Stimulated activated CD4-positive, alpha-beta T cell treated with anti-CD3 and anti-CD28 coated beads, Interleukin-2, amount 100 ng/mL, for 48 hours (primary cell): ENCODE measurements at places on chromosomes 7 and 10.

- no peak for DNase-seq
Observed at GRCh38 chr10:290026-290725, 154.9 kb downstream of the ZMYND11 start.

GRCh38 chr10:129955601-129956285, 8.3 kb downstream of the EBF3 start:
- DNase-seq, result no peak

GRCh38 chr10:3159152-3159551, 13.4 kb downstream of the PITRM1 start:
- no peak for DNase-seq

GRCh38 chr7:104972500-104972899, 41.5 kb upstream of the KMT2E start:
- DNase-seq, result no peak

GRCh38 chr7:105003275-105003674, 10.7 kb upstream of the KMT2E start:
- no peak for DNase-seq

DNA sequence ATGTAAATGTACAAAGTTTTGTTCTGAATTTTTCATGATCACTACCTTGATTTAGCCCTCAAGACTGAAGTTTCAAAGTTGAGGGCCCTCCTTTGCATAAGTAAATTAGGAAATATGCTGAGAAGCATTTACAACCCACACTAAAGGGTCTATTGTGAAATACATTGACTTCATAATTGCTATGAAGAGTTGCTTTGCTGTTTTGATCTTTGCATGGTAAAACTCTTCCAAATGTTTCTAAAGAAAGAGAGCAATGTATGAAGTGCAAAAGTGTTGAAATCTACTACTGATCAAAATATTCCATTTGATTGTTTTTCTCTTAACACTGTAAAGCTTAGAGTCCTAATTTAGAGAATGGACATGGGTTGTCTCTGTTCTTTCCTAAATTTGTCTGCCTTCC, 77.2 kb downstream of the C7orf25 start:
- no peak for DNase-seq

DNA sequence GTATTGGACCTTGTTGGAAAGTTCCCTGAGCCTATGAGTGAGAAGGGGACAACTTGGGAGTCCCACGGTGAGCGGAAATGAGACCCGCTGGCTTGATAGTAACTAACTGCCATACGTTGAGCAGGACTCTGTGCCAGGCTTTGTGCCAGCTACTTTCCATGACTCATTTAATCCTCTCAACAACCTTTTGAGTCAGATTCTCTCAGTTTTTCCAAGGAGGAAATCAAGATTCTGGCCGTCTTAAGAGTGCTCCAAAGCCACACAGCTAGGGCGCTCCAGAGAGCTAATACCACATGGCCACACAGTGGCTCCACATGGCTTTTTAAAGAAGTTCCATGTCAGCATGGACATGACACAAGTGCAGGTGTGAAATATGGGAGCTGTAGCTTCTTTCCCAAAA, 55.7 kb downstream of the NOD1 start:
- DNase-seq, result no peak

- DNase-seq, result no peak
Observed at GRCh38 chr10:114518401-114519305, 114.4 kb upstream of the AFAP1L2 start.

GRCh38 chr7:121530227-121531174, 134.4 kb upstream of the FAM3C start:
- peak; percentile 31 for DNase-seq

DNA sequence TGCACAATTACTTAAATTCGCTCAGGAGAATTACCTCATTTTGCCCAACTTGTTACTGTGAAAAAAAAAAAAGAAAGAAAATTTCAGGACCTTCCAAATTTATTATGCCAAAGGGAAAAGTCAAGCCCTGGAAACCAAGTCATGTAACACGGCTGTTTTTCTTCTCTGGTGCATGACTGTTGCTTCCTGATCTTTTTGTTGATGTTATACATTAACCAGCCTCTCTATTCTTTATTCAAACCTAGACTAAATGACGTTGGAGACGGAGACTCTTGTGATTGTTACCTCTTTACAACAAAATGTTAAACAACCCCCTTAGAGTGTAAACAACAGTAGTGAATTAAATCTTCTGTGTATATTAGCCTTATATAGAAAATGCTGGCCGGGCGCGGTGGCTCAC, 16.1 kb upstream of the ZC3HAV1 start:
- no peak for DNase-seq

DNA sequence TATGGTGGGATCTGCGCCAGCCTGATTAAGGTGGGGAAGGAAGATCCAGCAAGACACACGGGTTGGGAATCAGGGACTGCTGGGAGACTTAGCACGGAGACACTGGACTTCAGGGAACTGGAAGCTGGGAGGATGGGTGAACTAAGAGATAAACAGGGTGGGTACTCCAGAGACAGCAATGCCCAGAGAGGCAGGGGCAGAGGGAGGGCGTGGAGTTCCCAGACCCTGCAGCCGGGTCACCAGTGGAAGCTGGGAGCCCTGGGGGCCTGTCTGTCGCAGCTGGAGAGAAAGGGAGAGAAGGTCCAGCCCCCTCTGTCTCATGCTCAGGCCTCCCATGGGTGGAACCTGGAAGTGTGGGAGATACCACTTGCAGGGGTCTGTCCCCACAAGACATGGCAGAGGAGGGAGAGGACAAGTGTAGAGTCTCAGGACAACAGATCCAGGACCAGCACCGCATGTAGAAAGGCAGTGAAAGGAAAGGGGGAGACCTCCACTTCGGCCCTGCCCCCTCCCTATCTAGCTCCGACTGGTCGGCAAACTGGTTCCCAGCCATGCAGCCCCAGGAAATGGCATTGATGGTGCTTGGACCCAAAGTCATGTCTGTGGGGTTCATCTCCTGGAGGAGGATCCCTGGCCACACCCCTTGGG, 44.4 kb downstream of the AOC1 start:
- no peak for DNase-seq

GRCh38 chr7:88046839-88047573, 113.0 kb downstream of the ADAM22 start:
- no peak for DNase-seq

DNA sequence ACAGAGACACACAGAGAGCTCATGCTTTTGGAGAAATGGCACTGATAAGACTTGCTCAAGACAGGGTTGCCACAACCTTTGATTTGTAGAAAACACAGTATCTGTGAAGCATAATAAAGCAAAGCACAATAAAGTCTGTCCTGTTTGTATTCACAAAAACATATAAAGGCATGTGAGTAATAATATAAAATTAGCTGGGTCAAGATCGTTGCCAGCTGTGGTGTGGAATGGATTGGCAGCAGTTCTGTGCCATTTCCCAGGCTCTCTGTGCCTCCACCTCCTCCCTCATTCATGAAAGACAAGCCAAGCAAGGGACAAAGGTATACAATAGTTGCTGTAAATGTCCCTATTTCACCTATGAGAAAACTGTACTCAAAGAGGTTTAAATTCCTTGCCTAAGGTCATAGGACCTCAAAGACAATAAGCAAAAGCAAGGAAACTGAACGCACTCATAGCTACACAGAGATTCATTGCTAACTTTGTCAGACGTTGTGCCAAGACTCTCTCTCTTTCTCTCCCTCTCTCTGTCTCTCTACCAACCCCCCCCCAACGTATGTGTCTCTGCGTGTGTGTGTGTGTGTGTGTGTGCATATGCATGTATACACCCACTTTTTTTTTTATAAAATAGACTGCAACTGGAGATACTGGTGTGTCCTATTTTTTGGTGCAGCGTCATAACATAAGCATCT, 31.8 kb downstream of the CHST3 start:
- no peak for DNase-seq

DNA sequence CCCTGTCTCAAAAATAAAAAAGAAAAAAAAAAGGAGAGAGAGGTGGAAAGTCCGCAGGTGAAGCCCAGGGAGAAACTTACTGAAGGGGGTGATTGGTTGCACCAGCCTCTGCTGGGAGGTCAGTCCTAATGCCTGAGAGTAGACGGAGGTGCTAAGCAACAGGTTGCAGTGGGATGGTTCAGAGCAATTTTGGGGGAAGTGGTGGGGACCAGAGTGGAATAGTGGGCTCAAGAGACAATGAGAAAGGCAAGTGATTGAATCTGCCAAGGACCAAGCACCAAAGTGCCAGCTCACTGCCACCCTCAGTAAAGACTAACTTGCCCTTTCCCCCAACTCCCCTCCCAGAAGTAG, 90.2 kb upstream of the GTF2I start:
- no peak for DNase-seq

DNA sequence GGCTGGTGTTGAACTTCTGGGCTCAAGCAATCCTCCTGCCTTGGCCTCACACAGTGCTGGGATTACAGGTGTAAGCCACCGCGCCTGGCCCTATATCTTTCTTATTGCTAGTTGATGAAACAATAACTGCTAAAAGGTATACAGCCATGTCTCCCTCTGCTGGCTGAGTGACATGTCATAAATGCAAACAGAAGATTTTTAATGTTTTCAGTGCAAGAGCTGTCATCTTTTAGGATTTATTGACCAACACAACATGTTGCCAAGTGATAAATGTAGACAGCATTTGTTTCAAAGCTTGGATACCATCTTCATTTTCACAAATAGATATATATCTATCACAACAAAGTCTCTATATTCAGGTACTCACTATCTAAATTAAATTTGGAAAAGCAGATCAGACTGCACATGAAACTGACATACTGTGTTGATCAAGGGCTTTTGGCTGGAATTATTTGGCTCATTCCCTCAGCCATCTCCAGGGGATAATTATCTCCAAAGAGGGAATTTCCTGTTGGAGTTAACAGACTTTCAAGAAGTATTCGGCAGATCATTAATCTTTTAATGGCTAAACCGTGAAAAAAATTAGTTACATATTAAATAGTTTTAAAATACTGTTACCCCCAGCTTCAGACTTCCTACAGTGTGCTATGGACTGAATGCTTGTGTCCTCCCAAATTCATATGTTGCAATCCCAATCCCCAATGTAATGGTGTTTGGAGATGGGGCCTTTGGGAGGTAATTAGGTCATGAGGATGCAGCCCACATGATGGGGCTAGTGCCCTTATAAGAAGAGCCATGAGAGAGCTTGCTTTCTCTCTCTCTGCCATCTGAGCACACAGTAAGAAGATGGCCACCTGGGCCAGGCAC, 41.3 kb upstream of the SRPK2 start:
- DNase-seq, result peak; percentile 26

DNA sequence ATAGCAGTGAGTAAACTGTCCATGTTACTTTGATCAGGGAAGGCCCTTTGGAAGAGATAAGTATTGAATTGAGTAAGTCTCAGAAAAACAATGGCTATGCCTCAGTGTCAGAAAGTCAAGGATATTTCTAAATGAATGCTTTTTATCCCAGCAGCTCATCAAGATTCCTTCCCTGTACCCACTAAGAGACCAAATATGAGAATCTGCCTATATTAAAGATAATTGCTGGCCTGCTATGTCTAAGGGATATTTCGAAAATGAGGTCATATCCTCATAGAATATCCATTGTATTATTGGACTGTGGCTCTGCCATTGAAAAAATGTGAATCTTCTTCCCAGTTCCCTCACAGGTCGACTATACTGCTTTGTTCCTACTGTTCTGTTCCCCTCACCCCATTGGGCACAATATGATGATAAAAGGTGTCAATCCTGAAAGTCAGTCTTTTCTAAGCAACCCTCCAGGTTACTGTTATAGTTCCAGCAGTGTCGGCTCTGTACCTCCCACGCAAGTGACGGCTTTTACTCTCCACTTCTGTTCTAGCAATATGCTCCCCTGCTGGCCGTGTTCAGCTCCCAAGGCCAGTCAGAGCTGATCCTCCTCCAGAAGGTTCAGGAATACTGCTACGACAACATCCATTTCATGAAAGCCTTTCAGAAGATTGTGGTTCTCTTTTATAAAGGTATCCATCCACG, 51.7 kb downstream of the BZW2 start:
- DNase-seq, result no peak

GRCh38 chr10:118758449-118758848, 3.7 kb upstream of the CACUL1 start:
- no peak for DNase-seq

- peak; percentile 4 for DNase-seq
Observed at GRCh38 chr10:105063796-105064195, 422.7 kb downstream of the SORCS3 start.

GRCh38 chr7:131031099-131031868, 296.4 kb upstream of the MKLN1 start:
- no peak for DNase-seq

- no peak for DNase-seq
Observed at GRCh38 chr10:36313142-36313541, 671.0 kb upstream of the FZD8 start.

DNA sequence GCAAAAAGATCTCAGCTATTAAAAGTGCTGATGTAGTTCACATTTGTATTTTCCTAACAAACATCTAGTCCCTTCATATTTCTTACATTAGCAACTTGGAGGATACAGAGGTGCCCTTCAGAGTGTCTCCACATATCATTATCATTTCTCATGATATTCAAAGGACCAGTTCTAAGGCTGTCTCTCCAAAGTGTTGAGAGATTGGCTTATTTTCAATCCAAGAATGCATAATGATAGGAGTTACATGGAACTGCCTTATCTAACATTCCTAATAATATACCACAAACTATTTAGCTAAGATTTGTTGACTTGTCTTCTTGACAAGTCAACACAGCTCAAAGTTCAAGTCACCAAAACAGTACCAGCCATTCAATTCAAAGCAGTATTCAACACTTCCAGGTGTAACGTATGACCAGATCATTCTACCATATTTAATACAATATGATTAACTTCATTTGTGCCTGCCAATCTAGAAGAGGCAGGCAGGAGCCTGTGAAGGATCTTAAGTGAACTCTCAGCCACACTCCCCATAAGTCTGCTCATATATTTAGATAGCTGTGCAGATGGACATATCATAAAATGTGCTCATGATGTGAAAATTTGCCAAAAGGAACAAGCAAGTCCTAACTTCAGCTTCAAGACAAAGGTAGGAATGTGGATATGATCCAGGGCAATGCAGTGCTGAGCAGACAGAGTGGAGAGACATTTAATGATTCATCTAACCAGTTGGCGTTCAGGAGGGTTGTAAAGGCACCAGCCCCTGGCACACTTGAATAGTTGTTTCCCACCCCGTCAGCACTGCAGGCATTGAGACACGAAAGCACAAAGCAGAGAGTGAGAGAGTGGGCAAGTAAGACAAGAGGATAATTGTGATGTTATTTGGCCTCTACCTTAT, 108.3 kb downstream of the MTERF1 start:
- no peak for DNase-seq

- DNase-seq, result no peak
Observed at GRCh38 chr10:122191936-122192541, 79.1 kb upstream of the BTBD16 start.

- no peak for DNase-seq
Observed at GRCh38 chr10:14020037-14020664, 310.6 kb downstream of the FRMD4A start.

GRCh38 chr10:130188195-130189175, 52.3 kb downstream of the GLRX3 start:
- DNase-seq, result no peak

DNA sequence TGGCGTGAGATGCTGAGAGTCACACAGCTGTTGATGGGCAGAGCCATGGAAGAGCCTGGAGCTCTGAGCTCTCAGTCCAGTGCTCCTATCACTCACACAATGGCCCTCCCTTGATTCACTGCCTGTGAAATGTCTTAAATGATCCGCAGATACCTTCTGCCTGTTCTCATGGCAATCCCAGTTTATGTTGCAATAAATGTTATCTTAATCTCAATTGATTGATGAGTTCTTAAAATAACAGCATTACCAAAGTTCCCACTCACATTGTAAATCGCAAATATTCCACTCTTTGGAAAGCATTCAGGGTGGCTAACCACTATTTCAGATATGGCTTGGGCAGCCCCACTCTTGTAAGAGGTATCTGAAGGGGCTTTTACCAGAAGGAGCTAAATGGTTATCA, 865.5 kb downstream of the LRMDA start:
- DNase-seq, result no peak

GRCh38 chr7:91344911-91345310, 80.7 kb downstream of the FZD1 start:
- no peak for DNase-seq
